ENCODE measurements at places on chromosomes 12 and 14.

DNA sequence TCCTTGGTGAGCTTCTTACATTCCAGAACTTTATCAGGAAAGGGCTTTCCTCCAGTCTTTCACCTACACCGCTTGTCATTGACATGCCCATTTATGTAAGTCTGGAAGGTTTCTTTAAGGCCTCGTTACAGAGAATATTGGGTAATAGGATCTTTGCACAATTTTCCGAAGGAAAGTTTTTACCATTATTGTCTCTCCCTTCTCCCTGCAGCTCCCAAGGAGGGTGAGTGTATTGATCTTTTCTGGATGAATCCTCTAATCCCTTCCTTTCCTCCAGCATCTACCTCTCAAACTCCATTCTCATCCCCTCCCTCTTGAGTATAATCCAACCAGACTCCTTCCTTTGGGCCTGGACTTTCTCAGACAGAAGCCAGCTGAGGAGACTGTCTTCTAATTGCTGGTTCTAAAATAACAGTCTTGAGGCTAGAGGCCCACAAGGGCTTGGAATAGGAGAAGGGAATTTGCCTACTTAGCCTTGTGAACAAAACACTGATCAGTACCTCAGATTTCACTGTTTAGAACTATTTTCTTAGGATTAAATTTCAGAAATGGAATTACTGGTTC is 21.8 kb downstream of the WNK1 start:
- DNase-seq: no peak

DNA sequence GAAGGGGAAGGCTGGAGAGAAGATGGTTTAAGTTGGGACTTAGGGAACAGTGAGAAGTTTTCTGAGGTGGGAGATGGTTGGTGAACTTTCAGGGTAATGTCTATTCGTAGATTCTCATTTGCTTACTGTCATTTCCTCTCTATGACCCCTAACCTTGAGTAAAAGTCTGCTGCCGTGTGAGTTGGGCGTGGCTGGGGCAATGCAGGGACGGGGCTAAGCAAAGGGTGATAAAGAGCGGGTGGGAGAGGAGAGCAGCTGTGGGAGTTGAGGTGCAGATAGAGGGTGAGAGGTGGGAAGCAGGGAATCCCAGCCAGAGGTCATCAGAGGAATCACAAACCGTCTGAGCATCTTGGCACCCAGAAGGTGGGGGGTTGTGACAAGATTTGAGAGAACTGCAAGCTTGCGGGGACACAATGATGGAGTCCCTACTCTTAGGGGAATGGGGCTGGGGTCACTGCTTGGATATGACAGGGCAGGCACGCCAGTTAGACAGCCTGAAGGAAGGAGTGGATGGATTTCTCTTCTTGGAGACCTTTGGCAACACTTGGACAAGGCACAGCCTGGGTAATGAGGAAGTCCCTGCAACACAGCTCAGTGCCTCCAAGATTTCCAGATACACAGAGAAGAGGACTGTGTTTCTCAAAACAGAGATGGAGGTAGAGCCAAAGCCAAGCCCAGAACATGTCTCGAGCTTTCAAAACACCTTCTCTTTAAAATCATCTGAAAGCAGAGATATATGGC is 45.9 kb upstream of the CTDSP2 start:
- DNase-seq: no peak

GRCh38 chr12:18580291-18580690 is 157.5 kb downstream of the PLCZ1 start:
- no peak for DNase-seq

DNA sequence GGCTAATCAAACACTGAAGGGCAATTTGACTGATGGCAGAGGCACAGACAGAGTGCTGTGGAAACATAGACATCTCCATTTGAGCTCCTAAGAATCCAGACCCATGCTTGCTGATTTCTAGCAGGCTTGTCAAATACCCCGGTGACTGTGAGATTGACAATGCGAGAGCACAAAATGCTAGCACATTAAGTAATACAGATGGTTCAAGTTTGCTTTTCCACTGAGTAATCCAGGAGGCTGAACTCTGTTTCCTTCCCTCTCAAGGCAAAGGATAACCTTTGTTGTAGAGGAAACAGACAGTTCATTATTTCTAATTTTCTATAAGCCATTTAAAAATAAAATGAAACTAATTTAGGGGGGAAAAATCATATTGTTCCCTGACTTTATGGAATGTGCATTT is 256.5 kb upstream of the CRY1 start:
- no peak for DNase-seq

GRCh38 chr12:47927346-47927745 is 22.6 kb upstream of the VDR start:
- no peak for DNase-seq

DNA sequence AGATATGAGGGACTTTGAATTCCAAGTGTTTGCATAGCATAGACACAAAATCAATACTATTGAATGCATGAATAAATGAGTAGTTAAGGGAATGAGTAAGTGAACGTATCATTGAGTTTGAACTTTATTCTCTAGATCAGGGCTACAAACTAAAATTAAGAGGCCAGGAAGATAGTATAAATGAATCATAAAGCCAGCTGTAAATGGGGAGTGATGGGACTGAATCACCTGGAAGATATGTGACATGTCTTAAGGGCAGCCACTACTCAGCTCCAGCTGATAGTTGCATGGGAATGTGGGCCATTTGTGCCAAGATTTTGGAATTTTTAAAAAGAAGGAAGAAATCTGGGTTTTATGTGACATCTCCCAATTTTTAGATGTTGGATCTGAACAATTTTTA is 229.9 kb downstream of the AKAP6 start:
- DNase-seq: no peak

DNA sequence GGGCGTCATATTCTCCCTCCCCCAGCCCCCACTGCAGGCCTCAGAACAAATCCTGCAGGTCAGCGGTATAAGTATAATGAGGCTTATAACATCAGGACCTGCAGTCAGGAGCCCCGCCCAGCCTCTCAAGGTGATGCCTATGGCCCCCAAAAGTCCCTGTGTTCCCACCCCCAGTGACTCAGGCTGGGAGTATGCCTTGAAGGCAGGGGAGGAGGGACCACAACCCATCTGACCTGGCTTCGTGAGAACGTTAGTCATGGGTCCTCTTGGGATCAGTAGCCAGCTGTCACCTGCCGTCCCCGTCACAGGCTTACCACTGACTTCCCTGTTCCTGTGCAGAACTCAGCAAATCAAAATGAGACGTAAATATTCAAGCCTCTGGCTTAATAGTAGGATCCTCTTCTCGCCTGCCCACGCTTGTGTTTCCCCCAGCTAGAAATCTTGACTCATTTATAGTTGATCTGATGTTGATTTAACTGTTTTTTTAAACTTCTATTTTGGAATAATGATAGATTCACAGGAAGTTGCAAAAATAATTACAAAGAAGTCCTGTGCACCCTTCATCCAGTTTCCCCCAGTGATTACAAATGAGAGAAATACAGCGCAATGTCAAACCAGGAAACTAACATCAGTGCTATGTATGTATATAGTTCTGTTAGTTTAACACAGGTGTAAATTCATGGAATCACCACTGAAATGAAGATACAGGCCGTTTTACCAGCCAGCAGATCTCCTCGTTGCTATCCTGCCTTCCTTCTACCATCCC is 107.5 kb downstream of the ADGRD1 start:
- no peak for DNase-seq
